ENCODE measurements at places on chromosomes 5 and 9.

GRCh38 chr5:135012033-135012588 lies 21.9 kb downstream of the PITX1 start:
- DNase-seq = no peak

GRCh38 chr5:171755354-171755821 lies 30.2 kb upstream of the SMIM23 start:
- no peak for DNase-seq

DNA sequence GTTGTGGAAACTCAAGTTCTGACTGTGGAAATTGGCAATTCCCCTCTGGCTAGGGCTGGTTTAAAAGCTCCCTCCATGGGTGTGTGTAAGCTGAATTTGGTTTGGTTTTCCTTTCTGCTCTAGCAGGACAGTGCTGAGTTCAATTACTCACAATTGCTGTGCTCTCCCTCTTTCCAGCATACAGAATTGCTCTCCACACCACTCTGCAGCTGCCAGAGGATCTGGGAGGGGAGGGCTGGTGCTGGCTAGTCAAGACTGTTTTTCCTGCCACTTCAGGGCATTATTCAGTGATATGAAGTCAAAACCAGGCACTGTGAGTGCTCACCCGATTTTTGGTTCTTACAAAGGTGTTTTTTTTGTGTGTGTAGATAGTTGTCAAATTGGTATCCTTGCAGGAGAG lies 336.9 kb upstream of the SLC24A2 start:
- no peak for DNase-seq

DNA sequence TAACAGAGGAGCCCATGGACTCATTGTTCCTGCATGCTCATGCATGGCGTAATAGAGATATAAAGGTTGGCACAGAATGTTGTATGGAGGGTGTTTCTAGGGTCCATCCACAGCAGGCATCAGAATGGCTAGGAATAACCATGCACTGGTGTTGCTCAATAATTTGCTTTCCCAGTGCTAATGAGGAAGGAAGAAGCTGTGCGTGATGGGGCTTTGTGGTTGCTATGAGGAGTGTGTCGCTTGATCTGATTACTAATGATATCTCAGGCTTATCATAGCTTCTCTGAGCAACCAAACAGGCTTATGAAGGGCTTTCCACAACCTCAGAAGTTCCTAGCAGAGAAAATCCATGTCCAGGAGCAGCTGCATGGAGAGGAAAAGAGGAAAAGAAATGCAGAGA lies 151.3 kb upstream of the TRPC7 start:
- DNase-seq = no peak

- no peak for DNase-seq
These were observed 79.3 kb downstream of the FOXD1 start for GRCh38 chr5:73369278-73369677.
